AG04450 (cell line): ENCODE measurements at places on chromosomes 16 and 17. TPM values are rescaled to one million over a fixed set of nuclear protein-coding genes. Genes with fewer than 3 reads are reported as not detected.
A peak's percentile ranks its signal among the peaks of the same experiment; 100 is the strongest.

The HNF1B gene
- not detected in 2 replicates for polyA plus RNA-seq

DNA sequence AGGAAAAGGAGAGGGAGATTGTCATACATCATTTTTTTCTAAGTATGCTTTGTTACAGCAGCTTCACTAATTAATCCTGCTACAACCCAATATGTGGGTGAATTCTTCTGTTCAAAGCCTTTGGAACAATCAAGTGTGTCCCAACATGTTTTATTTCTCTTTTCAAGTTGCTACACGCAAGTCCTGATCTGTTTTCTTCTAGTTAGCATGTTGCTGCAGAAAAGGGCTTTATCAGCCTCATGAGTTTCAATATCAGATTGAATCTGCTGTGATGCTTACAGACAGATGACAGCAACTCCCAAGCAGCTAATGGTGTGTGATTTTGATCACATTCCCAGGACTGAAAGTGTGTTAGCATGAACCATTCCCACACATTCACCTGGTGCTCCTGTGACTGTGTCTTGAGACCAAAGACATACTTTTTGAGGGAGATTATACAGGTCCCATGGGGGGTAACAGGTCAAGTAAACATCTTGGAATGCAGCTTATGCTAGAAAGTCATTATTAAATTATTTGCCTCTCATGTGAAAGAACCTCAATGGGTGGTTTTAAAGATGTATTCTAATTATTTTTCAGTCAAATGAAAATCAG lies 96.9 kb upstream of the KCNJ16 start:
- DNase-seq: no peak

- no peak for DNase-seq
These were observed 7.8 kb upstream of the BIRC5 start for GRCh38 chr17:78206298-78206697.

DNA sequence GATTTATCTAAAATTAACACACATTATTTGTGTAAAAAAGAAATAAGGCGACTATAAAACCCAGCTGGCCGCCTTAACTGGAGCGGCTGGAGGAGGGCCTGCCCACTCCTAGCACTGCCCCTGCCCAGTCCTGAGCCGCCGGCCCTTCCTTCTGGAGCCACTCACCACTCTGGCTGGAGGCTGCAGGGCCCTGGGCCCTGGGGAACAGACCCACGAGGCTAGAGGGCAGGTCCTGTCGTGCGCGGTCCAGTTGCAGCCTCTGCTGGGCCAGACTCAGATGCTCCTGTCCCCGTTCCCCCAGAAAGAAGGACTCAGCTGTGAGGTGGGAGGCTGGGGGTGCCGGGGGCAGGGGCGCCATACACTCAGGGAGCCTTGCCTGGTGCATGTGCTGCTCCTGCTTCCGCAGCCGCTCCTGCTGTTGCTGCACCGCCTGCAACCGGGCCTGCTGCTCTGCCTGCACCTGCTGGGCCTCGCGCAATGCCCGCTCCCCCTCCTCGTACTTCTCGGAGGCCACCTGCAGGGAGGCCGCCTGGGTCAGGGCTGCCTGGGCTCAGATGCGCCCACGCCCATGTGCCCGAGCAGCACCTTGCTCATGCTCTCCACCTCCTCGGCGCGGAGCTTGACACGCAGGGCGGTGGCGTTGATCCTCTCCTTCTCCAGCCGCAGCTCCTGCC lies 9.0 kb upstream of the MRPL38 start:
- no peak for DNase-seq

DNA sequence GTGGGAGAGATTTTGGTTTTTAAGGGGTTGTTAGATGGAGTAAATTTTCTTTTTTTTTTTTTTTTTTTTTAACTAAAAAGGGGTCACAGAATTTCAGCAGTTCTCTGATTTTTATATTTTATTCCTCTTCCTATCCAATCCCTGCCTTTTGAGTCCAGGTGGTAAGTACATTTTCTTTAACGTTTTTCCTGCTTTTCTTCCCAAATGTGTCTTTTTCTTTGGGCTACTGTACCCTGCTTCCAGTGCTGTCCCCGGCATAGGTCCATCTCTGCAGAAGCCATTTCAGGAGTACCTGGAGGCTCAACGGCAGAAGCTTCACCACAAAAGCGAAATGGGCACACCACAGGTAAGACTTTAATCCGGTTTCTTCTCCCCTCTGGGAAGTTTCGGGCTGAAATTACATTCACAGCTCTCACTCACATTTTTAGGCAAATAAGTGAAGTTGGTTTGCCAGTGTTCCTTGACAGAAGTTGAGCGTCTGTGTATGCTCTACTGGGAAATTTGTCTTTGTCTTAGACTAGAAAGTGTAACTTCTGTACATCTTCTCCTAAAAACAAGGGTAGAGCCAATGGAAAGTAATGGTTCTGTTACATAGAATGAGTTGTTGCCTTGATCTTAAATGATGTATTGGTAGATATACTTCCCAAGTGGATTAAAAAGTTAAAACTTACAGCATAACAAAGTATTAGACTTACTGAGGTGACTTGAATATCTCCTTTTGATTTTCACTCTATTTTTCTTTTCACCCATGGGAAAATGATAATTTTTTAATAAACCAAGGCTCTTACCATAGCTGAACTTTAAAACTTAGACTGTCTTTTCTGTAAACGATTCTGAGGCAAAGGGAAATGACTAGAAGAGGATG lies 54.5 kb downstream of the TUBD1 start:
- DNase-seq: no peak

DNA sequence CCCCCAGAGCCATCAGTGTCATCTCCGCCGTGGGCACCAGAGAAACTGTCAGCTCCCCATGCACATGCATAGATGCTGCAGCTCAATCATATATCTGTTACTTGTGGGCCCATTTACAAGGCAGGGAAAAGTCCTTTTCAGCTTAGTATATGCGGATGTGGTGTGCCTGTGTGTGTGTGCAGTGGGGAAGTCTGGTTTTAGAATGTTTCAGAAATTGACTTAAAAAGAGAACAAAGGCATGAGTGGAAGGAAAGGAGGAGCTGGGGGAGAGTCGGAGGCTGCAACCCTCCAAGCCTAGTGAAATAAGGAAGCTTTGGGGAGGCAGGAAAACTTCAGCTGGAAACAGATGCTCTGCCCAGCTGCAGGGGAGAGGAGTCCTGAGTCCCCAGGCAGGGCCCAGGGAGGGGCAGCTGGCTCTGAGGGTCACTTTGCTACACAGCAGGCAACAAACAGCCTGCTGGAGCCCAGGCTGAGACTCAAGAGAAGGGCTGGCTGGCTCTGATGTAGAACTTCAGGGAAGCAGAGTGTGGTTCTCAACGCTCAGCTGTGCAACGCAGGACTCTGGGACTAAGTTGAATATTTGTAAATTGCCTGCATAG lies 11.1 kb upstream of the CD300LD start:
- DNase-seq: no peak

DNA sequence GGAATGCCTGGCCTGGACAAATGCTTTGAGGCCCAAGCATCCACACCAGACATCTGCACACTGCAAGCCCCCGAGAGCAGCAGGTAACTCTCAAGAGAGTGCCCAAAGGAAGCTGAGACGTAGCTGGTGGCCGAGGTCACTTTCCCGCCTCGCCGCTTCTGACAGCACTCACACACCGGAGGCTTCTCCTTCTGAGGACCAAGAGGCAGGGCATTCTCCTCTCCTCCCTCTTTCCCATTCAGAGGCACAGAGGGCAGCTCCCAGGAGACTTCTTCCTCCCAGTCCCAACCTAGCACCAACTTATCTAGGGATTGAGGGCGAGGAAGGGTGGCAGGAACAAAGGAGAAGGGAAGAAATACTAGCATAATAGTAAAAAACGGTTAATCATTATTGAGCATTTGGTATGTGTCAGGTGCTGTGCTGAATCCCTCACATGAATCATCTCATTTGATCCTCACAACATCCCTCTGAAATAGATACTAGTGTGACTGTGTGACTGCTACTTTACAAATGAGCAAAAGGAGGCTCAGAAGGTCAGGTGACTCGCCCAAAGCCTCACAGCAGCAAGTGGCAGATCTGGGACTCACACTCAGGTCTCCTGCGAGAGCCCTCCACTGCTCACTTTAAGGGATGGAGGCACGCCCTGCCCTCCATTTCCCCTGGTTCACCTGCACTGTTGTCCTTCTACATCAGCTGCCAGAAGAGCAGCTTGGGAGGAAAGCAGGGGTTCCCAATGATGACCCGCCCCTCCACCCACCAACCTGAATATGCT lies 41.8 kb downstream of the MYO18A start:
- no peak for DNase-seq

GRCh38 chr17:70478902-70479301 lies 309.6 kb downstream of the KCNJ2 start:
- DNase-seq: no peak

DNA sequence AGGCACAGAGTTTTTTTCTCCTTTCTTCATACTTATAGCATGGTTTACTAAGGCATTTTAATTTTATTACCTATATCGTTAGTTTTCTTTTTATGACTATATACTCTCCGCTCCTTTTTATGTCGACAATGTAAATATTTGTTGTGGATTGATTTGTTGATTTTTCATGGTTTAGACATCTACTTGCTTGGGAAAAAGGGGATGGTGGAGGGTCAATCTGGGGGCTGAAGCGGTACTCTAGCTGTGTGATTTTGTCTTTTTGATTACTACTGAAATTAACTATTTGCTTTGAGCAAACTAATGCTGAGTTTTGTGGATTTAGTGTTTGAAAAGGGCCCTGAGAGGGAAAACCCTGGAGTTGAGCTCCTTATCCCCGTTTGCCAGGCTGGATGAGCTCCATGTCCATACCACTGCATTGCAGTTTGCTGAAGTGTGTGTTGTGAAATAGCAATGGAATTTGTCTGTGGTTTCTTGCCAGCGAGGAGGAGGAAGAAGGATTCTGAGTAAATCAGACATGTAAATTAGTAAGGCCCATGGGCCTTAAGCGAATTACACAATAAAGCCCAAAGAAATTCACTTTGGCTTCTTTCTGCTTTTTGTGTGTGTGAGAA lies 72.0 kb downstream of the FTO start:
- peak; percentile 81 for DNase-seq

- DNase-seq: peak; percentile 93
These were observed 1.2 kb upstream of the MT2A start for GRCh38 chr16:56607109-56607618.

GRCh38 chr17:358491-359151 lies 6.0 kb upstream of the RPH3AL start:
- no peak for DNase-seq

GRCh38 chr17:42442196-42442565 lies 16.5 kb upstream of the ATP6V0A1 start:
- no peak for DNase-seq

DNA sequence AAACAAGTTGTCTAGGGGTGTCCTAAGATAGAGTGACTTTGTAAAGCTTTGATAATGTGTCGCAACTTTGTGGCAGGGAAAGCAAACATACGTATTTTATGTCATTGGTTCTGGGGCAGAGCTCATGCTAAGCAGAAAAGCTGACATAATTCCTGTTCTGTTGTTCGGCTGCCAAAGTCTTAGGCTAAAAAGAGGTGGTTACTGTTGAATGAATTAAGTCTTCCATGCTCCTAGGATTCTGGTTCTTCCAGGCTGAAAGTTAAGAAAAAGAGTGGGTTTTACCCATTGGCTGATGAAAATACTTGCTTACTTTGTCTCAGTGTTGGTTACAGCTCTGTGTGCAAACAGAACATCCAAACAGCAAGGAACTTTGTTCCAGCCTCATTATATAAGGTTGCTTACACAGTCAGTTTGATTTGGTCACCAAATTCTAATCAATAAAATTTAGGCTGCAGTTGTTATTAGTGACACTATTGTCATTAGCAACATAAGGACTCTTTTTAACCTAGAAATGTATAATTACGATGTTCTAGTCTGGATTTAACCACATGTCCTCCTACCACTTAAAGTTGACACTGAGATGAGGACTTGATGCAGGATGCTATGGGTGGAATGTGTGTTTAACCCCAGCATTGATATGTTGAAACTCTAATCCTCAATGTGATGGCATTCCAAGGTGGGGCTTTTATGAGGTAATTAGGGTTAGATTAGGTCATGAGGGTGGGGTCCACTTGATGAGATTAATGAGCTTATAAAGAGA lies 114.0 kb upstream of the GOT2 start:
- DNase-seq: no peak

DNA sequence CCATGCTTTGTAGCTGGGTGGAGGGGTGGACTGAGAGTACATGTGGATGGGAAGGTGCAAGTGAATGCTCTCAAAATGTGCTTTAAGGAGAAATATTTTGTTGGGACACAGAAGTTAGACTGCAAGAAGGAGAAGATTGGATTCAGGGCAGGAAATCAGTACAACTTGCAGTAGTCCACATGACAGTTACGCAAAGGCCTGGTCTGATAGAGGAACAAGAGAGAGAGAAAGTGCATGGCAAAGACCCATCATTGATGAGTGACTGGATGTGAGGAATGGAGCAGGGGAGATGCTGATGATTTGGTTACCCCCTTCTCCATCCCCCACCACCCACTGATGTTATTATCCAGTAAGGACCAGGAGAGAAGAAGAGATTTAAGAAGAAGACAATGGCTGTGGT lies 472.8 kb downstream of the MAF start:
- no peak for DNase-seq

GRCh38 chr16:49519008-49519656 lies 145.5 kb downstream of the C16orf78 start:
- DNase-seq: no peak

DNA sequence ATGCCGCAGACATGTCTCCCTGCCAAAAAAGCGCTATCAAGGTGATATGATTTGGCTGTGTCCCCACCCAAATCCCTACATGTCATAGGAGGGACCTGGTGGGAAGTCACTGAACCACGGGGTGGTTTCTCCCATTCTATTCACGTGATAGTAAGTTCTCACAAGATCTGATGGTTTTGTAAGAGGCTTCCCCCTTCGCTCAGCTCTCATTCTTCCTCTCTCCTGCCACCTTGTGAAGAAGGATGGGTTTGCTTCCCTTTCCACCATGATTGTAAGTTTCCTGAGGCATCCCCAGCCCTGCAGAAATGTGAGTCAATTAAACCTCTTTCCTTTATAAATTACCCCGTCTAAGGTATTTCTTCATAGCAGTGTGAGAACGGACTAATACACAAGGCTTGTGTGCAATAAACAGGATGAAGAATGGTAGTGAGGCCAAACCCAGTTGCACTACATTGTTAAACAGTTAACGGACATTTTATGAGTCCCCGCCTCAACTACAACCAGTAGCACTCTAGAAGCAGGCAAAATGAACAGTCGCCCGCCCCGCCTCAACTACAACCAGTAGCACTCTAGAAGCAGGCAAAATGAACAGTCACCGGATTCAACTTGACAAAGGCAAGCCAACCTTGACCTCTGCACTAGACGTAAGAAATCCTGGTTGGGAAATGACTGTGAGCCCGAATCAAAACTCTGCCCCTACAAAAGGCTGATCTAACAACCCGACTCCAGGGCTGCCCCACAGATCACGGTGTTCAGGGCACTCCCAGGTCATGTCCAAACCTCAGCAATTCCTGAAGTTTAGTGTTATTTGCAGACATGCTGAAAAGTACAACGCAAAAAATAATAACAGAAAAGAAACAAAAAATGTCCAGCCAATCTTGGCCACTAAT lies 26.3 kb downstream of the VPS53 start:
- DNase-seq: no peak

- DNase-seq: no peak
These were observed 18.2 kb downstream of the HIGD1B start for GRCh38 chr17:44865931-44866330.

DNA sequence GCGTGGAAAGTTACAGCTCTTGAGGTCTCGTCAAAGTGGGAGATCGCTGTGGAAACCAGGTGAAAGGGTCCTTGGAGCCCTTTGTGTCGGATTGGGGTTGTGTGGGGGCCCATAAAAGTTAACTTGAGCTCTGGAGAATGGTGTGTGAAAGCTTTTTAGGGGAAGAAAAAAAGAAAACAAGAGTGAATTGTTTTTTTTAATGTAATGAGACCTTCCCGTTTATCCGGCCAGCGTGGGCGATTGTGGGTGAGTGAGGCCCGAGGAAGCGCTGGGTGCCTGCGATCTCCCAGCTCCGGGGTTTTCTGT lies 150.6 kb downstream of the MSI2 start:
- no peak for DNase-seq

GRCh38 chr16:12201216-12201615 lies 224.7 kb downstream of the SNX29 start:
- DNase-seq: no peak
